ENCODE measurements at places on chromosomes 5 and 9.

DNA sequence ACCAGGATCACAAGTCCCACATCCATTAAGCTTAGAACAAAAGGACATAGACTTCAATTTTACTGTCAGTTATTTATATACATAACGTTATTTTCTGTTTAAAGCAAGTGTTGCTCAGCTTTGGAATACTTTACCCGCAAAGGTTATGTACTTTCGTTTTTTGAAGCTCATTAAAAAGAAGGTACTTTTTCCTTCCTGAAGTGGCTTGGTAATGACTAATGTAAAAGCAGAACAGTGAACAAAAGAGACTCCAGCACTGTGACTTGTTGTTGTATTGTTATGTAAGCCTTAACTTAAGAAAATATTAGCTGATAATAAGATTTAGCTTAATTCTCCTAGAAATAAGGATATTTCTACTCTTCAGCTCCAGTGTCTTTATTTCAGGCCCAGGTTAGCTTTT is 97.3 kb upstream of the SLCO6A1 start:
- DNase-seq: no peak

- DNase-seq: peak; percentile 65
Observed at GRCh38 chr5:158590746-158591300, 508.9 kb downstream of the EBF1 start.

DNA sequence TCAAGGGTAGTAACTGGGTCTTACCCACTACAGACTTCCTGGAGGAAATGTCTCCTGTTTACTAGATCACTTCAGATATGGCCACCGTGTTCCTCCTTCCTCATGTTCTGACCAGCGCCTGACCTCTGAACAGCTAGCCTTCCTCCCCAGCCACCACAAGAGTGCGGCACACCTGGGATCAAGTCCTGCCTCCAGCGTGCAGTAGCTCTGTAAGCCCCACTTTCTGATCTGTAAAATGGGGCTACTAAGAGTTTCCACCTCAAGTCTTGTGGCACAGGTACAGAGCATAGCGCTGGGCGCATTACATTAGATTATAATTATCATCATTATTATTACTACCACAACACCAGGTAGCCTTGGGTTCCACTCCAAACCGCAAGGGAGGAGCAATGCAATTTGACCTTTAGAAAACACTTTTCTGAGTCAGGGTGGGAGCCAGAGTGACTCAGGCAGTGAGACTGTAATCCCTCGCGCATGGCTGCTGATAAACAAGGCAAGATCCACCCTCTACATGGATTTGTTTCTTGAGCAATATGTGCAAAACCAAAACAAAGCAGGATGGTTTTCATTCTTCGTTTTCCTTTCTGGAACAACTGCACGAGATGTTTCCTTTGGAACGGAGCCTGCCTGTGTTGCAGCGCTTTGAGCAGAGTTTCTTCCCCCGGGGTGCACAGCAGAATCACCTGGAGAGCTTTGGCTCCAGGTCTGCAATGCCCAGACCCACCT is 65.0 kb upstream of the ANGPTL2 start:
- no peak for DNase-seq

GRCh38 chr5:122929980-122930379 is 84.6 kb downstream of the SNX24 start:
- DNase-seq: no peak

- peak; percentile 16 for DNase-seq
Observed at GRCh38 chr9:16316456-16316855, 554.0 kb downstream of the BNC2 start.

GRCh38 chr9:135896205-135896604 is 11.1 kb downstream of the CAMSAP1 start:
- DNase-seq: no peak

DNA sequence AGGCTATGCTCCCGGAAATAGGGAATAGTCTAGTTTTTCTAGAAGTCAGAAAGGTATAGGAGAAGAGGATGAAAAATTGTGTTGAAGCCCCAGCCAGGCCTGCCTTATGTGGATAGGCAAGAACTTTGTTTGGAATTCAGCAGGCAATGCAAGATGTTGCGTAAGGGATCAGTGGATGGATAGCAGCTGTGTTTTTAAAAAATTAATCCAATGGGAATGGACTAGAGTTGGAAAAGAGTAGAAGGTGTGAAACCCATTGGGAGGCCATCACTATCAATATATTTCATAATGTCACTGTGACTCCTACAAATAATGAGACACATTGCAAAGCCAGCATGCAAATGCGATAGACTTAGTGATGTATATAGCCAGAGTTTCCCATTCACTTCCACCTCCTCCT is 281.9 kb downstream of the MARCHF11 start:
- no peak for DNase-seq

GRCh38 chr9:16996901-16997491 is 126.5 kb upstream of the BNC2 start:
- DNase-seq: no peak

Measured in NCI-H82 (cell line).